ENCODE measurements at places on chromosomes 13 and 19.

GRCh38 chr19:17323300-17323963, 11.2 kb downstream of the ANO8 start:
- DNase-seq: no peak

GRCh38 chr19:39405958-39406655, 540 bp upstream of the ZFP36 start:
- DNase-seq: no peak

DNA sequence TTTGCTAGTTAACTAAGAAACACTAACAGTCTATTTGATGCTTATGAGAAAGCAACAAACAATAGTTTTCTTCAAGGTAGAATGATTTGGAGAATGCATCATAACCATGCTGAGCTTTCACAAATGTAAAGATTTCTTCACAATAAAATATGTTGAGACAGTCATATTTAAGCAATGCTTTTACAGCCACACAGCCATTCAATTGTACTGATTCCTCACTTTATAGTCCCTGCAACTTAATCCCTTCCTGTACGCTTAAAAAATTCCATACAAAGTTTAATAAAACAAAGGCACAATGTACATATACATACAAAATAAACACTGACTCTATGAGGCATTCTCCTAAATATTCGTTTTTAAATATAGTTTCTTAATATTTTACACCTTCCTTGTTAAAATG, 4.7 kb upstream of the ACOD1 start:
- DNase-seq: no peak

- DNase-seq: no peak
Observed at GRCh38 chr13:112363867-112364528, 12.2 kb upstream of the SPACA7 start.

DNA sequence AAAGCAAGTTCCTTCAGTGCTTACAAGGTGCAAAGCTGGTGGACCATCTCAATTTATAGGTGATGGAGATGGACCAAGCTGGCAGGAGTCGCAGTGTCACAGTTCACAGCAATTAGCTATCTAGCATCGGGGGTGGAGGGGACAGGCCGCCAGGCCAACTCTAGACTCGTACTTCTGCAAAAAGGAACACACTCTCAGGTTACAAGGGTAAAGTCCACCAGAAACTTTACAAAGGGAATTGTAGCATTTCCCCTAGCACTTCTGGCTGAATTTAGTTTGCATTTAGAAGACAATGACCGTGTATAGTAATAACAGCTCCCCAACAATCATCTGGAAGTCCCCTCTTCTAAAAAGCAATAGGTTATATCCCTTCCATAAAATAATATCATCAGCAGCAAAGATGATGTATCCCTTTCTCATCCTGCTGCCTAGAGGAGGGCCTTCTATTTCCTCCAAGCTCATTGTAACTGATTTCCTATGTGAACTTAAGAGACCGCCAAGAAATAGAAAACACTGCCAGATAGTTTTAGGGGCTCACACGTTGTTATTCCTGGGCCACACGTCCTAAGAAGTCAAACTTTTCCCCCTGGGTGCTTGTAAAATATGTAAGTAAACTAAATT, 8.5 kb upstream of the DOCK9 start:
- DNase-seq: peak; percentile 41

GRCh38 chr13:40777166-40777808, 6.3 kb upstream of the MRPS31 start:
- peak; percentile 94 for DNase-seq

GRCh38 chr13:79417741-79418140, 11.7 kb upstream of the RBM26 start:
- no peak for DNase-seq

- DNase-seq: no peak
Observed at GRCh38 chr13:108302279-108302678, 32.8 kb downstream of the TNFSF13B start.

GRCh38 chr13:43397111-43397510, 373.7 kb downstream of the DNAJC15 start:
- DNase-seq: no peak

GRCh38 chr19:2240881-2241760, 4.5 kb downstream of the SF3A2 start:
- DNase-seq: peak; percentile 45

GRCh38 chr19:6212403-6213265, 67.1 kb downstream of the MLLT1 start:
- DNase-seq: no peak

GRCh38 chr13:110680852-110681251, 25.1 kb downstream of the CARS2 start:
- DNase-seq: peak; percentile 48

GRCh38 chr13:68727798-68728197, 1379.8 kb upstream of the ATXN8OS start:
- DNase-seq: no peak

DNA sequence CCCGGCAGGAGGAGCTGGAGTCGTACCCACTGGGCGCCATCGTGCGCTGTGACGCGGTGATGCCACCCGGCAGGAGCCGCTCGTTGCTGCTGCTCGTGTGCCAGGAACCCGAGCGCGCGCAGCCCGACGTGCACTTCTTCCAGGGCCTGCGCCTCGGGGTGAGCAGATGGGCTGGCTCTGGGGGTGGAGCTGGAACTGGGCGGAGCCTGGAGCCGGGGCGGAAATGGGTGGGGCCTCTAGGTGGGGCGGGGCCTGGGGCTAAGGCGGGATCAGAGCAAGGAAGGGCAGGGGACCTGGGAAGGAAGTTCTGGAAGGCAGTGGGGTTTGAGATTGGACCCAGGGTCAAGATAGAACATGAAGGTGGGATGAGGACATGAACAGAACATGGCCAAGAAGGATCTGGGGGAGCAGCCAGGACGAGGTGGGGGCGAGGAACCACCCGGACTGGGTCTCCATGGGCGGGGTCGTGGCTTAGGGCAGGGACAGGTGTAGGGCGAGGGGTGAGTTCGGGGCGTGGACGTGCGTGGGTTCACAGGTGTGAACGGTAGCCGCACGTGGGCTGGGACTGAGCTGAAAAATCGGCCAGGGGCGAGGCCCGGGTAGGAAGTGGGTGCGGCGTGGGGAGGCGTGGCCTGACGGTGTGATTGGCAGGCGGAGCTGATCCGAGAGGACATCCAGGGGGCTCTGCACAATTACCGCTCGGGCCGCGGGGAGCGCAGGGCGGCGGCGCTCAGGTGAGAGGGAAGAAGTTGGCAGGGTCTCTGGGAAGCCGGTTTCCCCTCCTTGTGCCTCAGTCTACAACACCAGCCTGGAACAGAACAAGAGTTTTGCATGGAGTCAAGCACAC, 4.7 kb downstream of the EPS8L1 start:
- DNase-seq: peak; percentile 96

DNA sequence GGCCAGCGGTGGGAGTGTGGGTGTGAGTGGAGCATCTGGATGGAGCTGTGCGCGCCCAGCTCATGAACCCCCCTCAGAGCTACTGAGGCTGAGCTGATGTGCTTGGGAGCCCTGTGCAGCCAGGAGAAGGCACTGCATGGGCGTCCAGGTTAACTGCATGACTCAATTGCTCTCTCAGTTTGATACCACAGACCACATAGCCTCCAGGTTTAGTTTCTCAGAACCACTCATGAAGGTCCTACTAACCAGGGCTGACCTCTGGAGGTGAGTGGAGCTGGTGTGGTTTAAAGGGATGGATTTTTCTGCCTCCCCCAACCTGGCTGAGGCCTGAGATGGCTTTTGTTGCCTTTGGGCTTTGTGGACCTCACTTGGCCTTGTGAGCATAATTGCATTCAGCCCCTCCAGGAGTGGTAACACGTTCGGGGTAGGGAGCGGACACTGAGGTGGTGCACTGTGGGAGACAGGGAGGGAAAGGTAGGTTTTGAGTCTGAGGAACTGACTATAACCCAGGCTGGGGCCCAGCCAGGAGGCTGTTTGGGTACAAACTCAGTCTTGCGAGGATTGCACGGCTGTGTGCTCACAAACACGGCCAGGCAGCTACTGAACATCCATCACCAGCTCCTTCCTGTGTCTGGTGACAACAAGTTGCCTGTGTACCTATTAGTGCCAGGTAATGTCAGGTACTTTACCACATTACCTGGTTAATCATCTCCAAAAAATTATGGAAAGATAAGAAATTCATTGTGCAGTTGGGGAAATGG, 97.5 kb downstream of the RGCC start:
- DNase-seq: no peak

- DNase-seq: no peak
Observed at GRCh38 chr19:51179256-51179655, 37.2 kb downstream of the SIGLEC7 start.

DNA sequence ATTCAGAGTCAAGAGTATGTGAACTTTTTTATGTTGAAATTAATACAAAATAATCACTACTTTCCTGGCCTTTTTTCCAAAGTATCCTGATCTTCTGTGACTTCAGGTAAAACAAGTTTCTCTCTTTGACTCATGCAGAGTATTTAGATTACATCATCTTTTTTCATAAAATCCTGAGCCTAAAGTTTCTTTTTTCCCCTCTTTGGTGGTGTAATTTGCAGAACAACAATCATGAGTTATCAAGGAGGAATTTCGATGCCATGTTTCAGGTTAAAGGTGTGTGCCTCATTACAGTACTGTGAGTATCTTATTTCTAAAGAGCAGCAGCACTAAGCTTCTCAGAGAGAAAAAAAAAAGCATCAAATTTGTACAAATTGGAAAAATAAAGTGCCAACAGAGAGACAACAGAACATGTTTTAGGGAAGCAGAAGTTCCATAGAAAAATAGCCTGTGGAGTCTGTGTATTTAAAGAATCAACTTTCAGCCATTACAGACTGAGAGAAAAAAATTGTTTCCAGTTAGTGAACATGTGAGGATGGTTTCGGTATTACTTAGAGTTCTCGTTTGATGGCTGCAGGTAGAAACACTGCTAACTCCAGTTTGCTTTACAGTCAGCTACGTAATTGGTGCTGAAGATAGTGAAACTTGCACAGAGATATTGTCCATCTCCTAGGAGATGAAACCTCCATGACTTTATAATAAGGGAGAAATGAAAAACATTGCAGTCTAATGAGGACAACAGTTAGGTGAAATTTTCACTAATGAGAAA, 78.1 kb upstream of the PCDH9 start:
- no peak for DNase-seq

DNA sequence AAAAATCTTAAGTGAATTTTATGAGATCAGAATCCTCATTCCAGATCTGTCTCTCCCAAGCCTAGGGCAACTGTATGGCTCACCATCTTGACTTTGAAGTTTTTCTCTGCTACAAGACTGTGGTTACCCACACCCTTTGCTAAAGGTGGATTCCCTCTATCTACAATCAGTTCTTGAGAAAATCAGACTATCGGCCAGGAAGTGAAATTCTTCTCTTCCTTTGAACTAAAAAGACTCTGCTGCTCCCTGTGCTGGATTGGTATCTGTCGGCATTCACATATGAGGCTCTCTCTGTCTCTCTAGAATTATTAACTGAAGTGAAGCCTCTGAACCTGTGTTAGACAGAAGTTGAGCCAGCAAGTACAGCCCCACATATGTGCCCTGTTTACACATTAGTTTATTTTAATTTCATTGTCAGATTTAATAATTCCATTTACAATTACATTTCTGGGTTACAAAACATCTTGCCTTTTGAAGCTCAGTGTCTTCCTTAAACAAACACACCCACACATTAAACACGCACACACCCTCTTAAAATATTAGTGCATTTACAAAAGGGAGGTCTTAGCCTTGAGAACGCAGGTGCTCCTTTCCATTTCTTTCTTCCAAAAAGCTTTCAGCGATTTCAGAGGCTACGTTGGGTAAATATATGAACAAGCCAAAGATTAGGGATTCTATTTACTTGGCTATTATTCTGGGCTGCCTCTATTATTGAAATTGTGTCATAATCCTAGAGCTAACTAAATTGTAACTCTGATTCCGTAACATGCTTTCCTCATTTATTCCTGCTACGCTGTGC, 145.7 kb downstream of the MIPEP start:
- DNase-seq: peak; percentile 54

- DNase-seq: peak; percentile 92
Observed at GRCh38 chr19:1113030-1113985, 9.5 kb downstream of the GPX4 start.

- DNase-seq: no peak
Observed at GRCh38 chr19:49904136-49904535, 7.4 kb upstream of the IL4I1 start.

DNA sequence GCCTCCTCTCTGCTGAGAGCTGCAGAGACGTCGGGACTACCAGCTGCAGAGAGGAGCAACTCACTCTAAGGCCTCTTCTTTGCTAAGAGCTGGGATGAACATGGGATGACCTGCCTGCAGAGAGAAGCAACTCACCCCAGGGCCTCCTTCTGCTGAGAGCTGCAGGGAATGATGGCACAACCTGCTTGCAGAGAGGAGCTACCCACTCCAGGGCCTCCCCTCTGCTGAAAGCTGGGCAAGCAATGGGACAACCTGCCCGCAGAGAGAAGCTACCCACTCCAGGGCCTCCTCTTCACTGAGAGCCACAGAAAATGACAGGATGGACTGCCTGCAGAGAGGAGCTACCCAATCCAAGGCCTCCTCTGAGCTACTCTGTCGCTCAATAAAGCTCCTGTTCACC, 6.9 kb upstream of the MLLT1 start:
- no peak for DNase-seq

DNA sequence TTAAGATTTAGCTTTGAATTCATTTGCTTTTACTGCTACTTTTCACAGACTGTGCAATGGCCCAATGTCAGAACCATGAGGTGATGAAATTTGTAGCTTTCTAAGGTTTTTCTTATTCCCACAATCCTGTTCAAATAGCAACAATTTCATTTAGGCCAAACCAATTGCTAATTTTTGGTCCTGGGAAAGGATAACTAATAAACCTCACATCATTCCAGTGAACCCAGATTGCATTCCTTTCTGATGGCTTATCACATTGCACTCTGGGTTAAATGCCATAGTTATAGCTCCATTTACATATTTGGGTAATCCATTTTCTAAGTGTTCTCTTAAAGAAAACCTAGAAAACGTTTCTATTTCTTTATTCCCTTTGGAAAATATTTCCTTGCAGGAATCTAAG, 22.9 kb upstream of the POMP start:
- DNase-seq: no peak

GRCh38 chr13:34166406-34166805, 348.5 kb downstream of the RFC3 start:
- no peak for DNase-seq

DNA sequence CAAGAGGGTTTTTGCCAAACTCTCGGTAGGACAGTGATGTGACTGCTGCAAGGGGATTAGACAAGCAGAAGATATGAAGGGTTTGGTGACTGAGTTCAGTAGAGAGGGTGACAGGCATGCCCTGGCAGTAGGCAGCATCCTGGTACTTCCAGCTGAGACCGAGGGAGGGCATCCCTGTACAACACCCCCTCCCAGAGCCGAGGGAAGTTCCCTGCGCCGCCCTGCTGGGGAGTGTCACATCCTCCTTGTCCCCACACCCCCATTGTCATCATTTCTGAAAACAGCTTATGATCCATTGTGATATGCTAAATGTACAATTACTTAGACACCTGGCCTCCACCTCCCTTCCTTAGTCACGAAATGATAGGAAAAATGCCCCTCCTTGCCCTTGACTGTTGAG, 14.6 kb downstream of the ZNF544 start:
- DNase-seq: no peak

- DNase-seq: peak; percentile 97
Observed at GRCh38 chr19:45613926-45614725, 12.1 kb upstream of the GPR4 start.

DNA sequence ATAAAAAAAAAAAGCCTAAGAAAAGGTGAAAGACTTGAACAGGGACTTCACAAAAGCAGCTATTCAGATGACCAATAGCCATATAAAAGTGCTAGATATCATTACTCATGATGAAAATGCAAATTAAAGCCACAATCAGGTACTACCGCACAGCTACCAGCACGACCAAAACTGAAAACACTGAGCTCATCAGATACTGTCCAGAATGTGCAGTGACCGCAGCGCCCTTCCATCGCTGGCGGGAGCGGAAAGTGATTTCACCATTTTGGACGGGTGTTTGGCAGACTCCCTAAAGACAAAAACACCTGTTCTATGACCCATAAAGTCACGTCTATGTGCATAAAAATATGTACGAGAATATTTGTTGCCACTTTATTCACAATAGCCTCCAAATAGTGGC, 60.7 kb downstream of the SLC6A16 start:
- DNase-seq: no peak
